Spleen (tissue), 13 donors: ENCODE measurements at places on chromosomes 4 and X.

- peaks cover 4% of the 10 kb centered on the region for H3K36me3 ChIP-seq
- H3K27me3 ChIP-seq = no peaks in the 10 kb centered on the region
- no peak overlapping the region for H3K4me3 ChIP-seq
Measured at GRCh38 chr4:153497091-153497531, 31.0 kb downstream of the TMEM131L start.

- H3K4me3 ChIP-seq = no peak overlapping the region
- H3K27me3 ChIP-seq = no peaks in the 10 kb centered on the region
- no peak for DNase-seq
Measured at GRCh38 chr4:26342328-26343037, 21.7 kb downstream of the RBPJ start.

- H3K36me3 ChIP-seq = no peaks in the 10 kb centered on the region
- H3K4me3 ChIP-seq = no peak overlapping the region
- DNase-seq = no peak
Measured at GRCh38 chr4:18366892-18367291, 345.3 kb upstream of the LCORL start.

GRCh38 chr4:113293043-113293560 is 243.6 kb downstream of the ANK2 start:
- H3K4me3 ChIP-seq = peak overlapping the region; percentile 34
- no peak for DNase-seq
- peak overlapping the region; percentile 60 for H3K27ac ChIP-seq
- no peaks in the 10 kb centered on the region for H3K27me3 ChIP-seq

DNA sequence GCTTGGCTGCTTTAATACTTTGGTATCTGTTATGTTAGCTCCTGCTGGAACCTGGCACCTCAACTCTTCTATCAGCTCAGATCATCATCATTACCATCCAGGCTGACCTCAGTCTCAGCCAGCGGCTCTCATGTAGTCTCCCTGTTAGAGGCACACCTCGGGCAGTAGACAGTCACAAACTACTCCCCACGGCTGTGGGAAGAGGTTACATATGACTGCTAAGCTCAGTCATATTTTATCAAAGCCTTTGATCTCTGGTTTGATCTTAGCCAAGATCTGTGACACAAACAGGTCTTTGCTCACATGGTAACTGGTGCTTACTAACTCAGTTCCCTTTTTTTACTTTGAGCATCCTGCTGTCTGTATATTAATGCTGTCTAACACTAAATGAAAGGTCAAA is 384.9 kb downstream of the CENPC start:
- no peak for DNase-seq
- no peak overlapping the region for H3K27ac ChIP-seq
- no peak overlapping the region for H3K4me3 ChIP-seq
- H3K27me3 ChIP-seq = no peaks in the 10 kb centered on the region
- no peaks in the 10 kb centered on the region for H3K36me3 ChIP-seq

- H3K36me3 ChIP-seq = no peaks in the 10 kb centered on the region
- H3K27ac ChIP-seq = peak overlapping the region; percentile 85
- DNase-seq = no peak
- peaks cover 20% of the 10 kb centered on the region for H3K4me1 ChIP-seq
- no peak overlapping the region for H3K4me3 ChIP-seq
Measured at GRCh38 chrX:150544835-150545770, 23.3 kb upstream of the MTM1 start.

GRCh38 chrX:129772796-129773431 is 6.8 kb upstream of the SASH3 start:
- DNase-seq = peak; percentile 96
- peaks cover 100% of the 10 kb centered on the region for H3K4me1 ChIP-seq
- no peaks in the 10 kb centered on the region for H3K27me3 ChIP-seq
- no peaks in the 10 kb centered on the region for H3K36me3 ChIP-seq
- no peak overlapping the region for H3K4me3 ChIP-seq
